ENCODE measurements at places on chromosomes 1 and 21.

GRCh38 chr1:96361271-96361856, 360.2 kb upstream of the PTBP2 start:
- DNase-seq, result no peak

DNA sequence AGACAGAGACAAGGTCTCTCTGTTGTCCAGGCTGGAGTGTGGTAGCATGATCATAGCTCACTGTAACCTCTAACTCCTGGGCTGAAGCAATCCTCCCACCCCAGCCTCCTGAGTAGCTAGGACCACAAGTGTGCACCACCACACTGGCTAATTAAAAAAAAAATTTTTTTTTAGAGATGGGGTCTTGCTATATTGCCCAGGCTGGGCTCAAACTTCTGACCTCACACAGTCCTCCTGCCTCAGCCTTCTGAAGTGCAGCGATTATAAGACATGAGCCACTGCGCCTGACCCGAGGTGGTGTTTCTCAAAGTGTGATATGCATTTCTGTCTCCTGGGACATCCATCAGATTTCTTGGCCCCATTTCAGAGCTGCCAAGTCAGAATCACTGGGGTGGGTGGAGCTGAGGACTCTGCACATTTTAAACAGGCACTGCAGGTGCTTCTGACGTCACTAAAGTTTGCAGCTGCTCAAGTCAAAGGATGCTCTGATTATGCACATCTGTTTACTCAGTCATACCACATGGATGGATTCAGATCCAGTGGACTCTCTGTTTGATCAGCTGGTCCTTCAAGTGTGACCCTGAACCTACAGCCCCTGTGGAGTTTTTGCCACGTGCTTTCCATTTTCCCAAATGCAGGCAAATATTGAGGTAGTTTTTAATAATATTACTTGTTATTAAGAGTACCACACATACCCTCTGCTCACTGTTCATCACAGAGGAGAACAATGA, 21.4 kb downstream of the TGFB2 start:
- no peak for DNase-seq

- no peak for DNase-seq
Observed at GRCh38 chr1:228000416-228000815, 6.4 kb upstream of the WNT3A start.

DNA sequence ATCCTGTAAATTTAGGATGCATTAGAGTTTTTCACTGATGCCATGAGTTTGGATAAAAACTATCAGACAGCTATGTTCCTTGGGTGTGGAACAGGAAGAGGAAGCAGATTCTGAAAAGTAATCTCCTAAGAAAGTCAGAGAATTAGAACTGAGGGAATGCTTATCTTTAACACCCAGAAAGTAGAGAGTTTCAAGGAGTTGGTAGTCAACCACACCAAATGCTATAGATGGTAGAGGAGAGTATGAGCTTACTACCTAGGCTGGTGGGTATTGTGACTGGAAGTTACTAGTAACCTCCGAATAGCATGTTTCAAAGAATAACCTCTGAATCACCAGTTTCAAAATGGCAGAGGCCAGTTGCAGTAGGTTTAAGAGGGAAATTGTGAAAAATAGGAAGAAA, 288.0 kb downstream of the HMCN1 start:
- no peak for DNase-seq

GRCh38 chr1:77762072-77762476, 2.4 kb upstream of the USP33 start:
- DNase-seq, result peak; percentile 29

DNA sequence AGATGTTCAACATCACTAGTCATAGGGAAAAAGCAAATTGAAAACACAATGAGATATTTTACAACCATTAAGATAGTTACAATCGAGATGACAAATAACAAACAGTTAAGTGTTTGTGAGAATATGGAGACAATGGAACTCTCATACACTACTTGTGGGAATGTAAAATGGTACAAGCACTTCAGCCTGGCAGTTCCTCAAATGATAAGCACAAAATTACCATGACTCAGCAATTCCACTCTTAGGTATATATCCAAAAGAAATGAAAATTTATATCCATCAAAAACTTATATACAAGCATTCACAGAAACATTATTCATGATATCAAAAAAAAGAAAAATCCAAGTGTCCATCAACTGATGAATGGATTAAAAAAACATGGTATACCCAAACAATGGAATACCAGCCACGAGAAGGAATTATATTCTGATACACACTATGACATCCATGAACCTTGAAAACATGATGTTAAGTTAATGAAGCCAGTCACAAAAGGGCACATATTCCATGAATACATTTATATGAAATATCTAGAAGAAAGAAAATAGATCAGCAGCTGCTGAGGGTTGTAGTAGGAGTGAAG, 76.4 kb downstream of the EVI5 start:
- DNase-seq, result no peak

- no peak for DNase-seq
Observed at GRCh38 chr1:200305806-200306205, 104.0 kb downstream of the ZNF281 start.

GRCh38 chr1:27967106-27967883, 7.5 kb downstream of the XKR8 start:
- no peak for DNase-seq

- no peak for DNase-seq
Observed at GRCh38 chr21:15098908-15099307, 34.1 kb upstream of the NRIP1 start.

- DNase-seq, result no peak
Observed at GRCh38 chr1:39405358-39405757, 86.1 kb upstream of the BMP8A start.

- DNase-seq, result no peak
Observed at GRCh38 chr1:168989985-168990384, 116.5 kb upstream of the ATP1B1 start.

GRCh38 chr1:63987628-63988024, 213.8 kb downstream of the ROR1 start:
- DNase-seq, result no peak

- peak; percentile 85 for DNase-seq
Observed at GRCh38 chr21:44755227-44755626, 43.9 kb upstream of the TSPEAR start.

GRCh38 chr1:49185450-49185980, 408.8 kb upstream of the BEND5 start:
- DNase-seq, result no peak

GRCh38 chr1:67753776-67754525, 69.0 kb downstream of the GADD45A start:
- DNase-seq, result no peak

GRCh38 chr21:16608209-16608830, 878.5 kb downstream of the USP25 start:
- DNase-seq, result no peak

DNA sequence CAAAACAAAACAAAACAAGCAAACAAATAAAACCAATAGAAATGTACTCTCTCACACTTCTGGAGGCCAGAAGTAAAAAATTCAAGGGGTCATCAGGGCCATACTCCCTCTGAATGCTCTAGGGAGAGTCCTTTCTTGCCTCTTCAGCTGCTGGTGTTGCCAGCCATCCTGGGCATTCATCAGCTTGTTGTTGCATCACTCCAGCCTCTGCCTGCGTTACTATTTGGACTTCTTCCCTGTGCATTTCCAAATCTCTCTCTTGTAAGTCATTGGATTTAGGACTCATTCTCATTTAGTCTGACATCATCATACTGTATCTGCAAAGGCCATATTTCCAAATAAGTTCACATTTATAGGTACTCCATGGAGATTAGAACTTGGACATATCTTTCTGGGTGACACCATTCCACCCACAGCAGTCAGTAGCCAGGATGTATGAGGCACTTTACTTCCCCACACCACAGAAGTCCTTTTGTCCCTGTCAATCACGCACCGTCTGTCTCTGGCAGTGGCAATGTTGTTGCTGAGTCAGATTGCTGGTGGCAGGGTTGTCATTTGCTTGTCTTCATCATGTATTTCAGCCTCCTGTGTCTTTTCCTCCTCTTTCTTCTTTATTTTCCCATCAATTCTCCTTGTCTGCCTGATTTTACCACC, 151.0 kb upstream of the KCNJ6 start:
- no peak for DNase-seq

DNA sequence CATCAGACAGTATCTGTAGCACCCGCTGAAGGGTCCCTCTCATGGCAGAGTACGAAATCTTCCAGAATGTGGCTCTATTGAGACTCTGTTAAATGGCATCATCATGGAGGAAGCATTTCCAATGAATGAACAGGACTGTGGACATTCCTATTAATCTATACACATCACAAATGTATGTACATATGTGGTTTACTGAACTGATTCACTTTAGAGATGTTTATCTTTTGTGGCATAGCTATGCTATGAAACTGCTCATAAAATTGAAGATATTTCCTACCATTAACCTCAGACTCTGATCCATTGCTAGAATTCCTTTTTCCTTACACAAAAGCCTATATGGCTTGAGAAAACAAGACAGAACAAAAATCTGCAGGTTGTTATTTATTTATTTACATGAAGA, 259.6 kb upstream of the RRP15 start:
- no peak for DNase-seq

GRCh38 chr1:97489834-97490233, 431.0 kb downstream of the DPYD start:
- DNase-seq, result peak; percentile 78

- DNase-seq, result no peak
Observed at GRCh38 chr1:15410223-15410883, 665 bp downstream of the EFHD2 start.

DNA sequence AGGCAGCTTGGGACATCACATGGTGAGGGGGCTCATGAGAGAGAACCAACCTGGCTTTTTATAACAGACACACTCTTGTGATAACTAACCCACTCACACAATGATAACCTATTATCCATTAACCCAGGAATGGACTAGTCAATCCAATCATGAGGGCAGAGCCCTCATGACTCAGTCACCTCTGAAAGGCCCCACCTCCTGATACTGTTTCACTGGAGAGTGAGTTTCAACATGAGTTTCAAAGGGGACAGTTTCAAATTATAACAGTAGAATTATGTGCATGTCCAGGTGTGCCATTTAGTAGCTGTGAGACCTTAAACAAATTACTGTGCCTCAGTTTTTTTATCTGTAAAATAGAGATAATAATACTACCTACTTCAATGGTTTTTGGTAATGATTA, 47.6 kb upstream of the PPP2R5A start:
- DNase-seq, result no peak

- DNase-seq, result no peak
Observed at GRCh38 chr1:218254296-218254946, 30.7 kb upstream of the RRP15 start.

GRCh38 chr1:174958396-174958795, 41.4 kb upstream of the CACYBP start:
- no peak for DNase-seq

- no peak for DNase-seq
Observed at GRCh38 chr1:233086961-233087881, 136.8 kb downstream of the NTPCR start.

DNA sequence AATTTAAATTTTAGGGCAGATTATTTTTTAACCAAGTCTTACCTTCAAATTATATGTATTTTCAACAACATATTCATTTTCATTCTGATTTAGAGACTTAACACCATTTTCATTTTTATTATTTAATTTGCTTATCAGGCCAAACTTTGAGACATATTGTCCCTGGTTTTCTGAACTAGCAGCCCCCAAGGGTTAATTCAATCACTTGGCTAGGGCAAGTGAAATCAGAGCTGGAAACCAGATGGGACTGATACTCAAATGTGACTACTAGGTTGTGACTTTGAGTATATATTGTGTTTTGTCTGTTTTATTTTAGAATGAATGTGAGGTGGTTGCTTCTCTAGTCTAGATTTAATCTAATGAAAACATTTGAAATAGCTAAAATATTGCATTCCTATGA, 198.9 kb upstream of the PTGFR start:
- DNase-seq, result no peak

DNA sequence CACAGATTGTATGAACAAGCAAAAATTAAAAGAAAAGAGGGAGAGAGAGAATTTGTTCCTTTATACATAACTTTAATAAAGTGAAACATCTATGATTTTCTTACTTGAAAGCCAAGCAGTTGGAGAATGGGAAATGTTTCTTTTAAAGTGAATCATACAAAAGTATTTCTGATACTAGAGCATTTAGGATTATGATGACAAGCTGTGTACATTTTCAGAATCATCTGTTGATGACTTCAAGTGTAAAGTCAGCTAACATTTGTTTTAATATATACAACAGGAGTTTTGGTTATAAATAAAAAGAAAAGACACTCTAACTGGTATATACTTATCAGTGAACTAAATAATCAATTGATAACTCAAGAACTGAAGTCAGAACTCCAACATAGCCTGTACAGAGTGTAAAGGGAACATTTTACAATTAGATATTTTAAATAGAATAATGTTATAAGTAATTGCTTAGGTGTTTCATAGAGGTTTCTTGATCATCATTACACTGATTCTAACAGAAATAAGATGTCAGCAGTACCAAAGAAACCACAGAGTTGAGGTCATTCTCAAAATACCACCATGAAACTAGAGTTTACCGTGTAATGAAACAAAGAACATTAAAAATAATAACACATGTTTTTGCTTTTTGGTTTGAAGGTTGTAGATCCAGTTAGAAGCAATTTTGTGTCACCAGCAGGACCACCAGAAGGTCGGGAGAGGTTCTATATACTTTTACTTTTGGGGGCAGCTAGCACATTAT, 103.4 kb downstream of the COL24A1 start:
- no peak for DNase-seq

DNA sequence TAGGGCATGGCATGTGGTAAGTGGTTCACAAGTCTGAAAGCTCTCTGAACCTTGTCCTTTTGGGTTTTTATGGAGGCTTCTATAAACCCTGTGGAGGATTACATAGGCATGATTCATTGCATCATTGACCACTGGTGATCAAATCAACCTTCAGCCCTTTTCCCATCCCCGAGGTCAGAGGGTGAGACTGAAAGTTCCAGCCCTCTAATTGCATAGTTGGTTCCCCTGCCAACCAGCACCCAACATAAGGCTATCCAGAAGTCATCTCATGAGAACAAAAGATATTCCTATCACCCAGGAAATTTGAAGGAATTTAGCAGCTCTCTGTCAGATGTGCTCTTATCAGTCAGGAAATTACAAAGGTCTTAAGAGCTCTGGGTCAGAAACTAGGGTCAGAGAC, 89.5 kb upstream of the ARTN start:
- no peak for DNase-seq

- DNase-seq, result no peak
Observed at GRCh38 chr1:27655151-27655937, 16.6 kb downstream of the IFI6 start.
